ENCODE measurements at places on chromosomes 16 and 17.

- DNase-seq, result no peak
Measured at GRCh38 chr17:50426472-50426782, 409 bp downstream of the ACSF2 start.

DNA sequence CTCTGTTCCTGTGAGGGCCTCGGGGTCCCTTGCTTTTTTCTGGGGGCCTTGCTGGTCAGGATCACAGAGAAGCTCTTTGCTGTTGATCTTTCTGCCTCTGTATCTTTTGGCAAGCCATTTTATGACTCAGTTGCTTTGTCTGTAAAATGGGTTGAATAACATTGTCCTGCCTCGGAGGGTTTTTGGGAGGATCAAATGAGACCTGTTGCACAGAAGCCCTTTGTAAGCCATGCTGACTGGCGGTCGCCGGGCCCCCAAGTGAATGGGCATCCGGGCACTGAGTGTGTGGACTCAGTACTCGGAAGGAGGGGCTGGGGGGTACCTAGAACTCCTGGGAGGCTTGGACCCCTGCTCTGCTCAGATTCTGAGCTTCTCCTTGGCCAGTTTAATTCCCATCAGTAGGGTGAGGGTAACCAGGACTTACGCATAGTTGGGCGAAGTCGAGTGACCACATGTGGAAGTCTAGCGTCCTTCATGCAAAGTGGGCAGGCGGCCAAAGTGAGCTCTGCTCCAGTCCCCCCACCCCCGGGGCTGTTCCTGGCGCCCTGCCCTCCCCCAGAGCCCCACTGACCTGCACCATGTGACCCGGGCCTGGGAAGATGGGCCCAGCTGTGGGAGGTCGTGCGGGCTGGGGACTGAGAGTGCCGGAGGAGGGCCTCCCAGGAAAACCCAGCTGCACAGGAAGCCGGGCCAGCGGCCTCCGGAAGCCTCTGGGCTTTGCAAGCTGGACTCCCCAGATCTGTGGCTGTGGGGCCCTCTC is 284.0 kb downstream of the SEC14L1 start:
- DNase-seq, result no peak

GRCh38 chr17:1776857-1777256 is 15.0 kb downstream of the SERPINF1 start:
- DNase-seq, result no peak

DNA sequence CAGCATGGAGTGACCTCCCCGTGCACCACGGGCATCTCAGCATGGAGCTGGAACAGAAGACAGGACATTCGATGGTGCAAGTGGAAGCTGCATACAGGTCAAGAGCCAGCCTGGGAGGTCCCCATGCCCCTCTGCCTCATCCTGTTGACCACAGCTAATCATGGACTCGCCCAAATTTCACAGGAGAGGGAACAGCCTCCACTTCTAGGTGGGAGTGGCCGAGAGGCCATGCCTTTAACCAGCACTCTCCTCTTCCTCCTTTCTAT is 3.8 kb upstream of the SLC47A2 start:
- no peak for DNase-seq

GRCh38 chr17:61487161-61487988 is 35.2 kb downstream of the TBX4 start:
- DNase-seq, result no peak

GRCh38 chr17:40553694-40554534 is 11.4 kb downstream of the CCR7 start:
- DNase-seq, result no peak

DNA sequence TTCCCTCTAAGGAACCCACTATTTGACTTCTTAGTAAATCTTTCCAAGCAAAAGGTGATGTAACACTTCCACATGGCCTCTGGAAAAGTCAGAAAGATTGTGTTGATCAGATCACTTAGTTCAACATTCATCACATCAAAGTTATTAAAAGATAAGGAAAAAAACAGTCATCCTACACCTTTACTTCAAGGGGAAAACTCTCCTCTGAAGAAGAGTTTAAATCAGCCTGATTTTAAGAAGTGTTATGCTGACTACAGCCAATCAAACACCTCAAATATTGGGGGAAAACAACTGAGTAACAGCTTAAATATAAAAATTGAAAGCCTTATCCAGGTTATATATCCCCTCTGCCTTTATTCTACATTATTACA is 19.6 kb upstream of the COPRS start:
- DNase-seq, result no peak

GRCh38 chr17:54102246-54102645 is 279.5 kb downstream of the KIF2B start:
- no peak for DNase-seq

GRCh38 chr16:27235938-27236245 is 32.6 kb downstream of the KDM8 start:
- DNase-seq, result no peak

- no peak for DNase-seq
Measured at GRCh38 chr17:75755990-75756389, 9.0 kb downstream of the GALK1 start.

DNA sequence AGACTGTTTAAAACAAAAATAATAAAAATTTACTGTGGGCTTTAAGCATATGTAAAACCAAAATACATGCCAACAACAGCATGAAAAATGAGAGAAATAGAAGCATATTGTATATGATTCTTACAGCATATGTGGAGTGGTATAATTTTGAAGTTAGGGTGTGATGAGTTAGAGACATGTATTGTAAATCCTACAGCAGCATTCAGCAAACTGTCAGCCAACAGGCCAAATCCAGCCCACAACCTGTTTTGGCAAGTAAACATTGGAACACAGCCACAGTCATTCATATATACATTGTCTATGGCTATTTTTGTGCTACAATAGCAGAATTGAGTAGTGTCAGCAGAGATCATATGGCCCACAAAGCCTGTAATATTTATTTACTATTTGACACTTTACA is 42.3 kb downstream of the ZNF18 start:
- DNase-seq, result no peak

DNA sequence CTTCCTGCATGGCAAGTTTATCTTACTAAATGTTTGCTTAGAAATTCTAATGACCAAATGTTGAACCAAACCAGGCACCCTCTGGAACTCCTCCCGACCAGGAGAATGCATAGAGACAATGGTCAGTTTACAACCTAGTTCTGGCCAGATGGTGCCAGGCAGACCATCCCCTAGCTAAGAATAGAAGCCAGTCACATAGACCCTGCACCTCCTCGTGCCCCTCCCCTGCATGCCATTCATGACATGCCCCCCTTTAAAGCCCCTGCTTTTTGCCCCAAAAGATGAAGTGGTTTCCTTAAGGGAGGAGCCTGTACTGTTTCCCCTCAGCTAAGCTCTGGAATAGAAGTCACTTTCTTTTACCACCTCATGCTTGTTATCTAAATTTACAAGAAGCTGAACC is 6.6 kb upstream of the CPHXL start:
- DNase-seq, result no peak

- DNase-seq, result no peak
Measured at GRCh38 chr17:7712111-7712771, 5.3 kb upstream of the DNAH2 start.

- no peak for DNase-seq
Measured at GRCh38 chr17:16273499-16273898, 56.5 kb downstream of the PIGL start.

GRCh38 chr16:9906218-9906617 is 276.0 kb downstream of the GRIN2A start:
- no peak for DNase-seq

DNA sequence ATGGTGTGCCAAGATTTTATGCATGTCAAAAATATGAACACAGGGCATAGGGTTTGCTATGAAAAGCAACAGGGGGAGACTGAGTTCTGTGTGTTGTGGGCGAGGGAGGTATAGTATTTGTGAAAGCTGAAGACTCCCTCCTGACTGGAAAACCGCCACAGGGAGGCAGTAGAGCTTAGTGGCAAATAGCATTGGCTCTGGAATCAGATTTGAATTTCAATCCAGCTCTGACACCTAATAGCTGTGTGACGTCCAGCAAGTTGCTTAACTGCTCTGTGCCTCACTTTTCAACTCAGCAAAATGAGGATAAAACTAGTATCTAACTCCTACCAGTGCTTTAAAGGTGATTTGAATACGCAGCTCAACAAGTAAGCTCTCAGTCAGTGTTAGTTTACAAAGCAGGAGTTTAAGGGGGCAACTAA is 22.0 kb downstream of the KPNA2 start:
- peak; percentile 20 for DNase-seq

DNA sequence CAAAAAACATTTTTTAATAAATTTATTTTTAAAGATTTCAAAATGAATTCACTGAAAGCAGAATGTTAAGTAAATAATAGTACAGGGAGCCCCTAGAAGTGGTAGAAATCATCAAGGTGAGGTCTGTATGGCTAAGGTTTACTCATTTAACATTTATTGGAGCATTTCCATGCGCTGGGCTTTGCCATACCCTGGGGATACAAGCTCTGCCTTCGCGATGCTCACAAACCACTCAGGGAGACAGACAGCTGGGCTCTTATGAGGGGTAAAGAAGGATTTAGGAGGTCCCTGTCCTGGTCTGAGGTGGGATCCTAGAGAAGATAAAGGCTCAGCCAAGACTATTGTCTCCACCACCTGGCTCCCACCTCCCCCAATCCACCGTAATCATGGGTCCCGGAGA is 11.3 kb upstream of the LPCAT2 start:
- no peak for DNase-seq

DNA sequence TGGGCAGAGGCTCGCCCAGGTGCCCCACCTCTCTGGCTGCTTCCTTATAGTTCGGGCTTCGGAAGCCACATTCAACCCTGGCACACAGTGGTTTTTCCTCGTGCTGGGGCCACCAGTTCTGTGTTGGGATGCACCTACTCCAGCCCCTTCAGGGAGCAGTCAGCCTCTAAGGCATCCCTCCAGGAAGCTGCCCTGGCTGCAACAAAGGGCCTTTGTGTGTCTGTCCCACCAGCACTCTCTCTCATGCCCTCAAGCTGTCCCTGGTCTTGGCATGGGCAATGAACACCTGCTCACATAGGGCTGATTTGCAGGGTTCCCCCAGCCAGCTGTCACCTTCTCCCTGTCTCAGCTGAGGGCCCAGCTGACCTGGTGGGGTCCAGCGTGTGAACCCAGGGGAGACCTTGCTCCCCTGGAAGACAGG is 754 bp upstream of the NOXO1 start:
- no peak for DNase-seq

GRCh38 chr17:80569924-80570323 is 25.3 kb downstream of the RPTOR start:
- no peak for DNase-seq

GRCh38 chr17:80811181-80812105 is 180.2 kb upstream of the CHMP6 start:
- DNase-seq, result no peak

DNA sequence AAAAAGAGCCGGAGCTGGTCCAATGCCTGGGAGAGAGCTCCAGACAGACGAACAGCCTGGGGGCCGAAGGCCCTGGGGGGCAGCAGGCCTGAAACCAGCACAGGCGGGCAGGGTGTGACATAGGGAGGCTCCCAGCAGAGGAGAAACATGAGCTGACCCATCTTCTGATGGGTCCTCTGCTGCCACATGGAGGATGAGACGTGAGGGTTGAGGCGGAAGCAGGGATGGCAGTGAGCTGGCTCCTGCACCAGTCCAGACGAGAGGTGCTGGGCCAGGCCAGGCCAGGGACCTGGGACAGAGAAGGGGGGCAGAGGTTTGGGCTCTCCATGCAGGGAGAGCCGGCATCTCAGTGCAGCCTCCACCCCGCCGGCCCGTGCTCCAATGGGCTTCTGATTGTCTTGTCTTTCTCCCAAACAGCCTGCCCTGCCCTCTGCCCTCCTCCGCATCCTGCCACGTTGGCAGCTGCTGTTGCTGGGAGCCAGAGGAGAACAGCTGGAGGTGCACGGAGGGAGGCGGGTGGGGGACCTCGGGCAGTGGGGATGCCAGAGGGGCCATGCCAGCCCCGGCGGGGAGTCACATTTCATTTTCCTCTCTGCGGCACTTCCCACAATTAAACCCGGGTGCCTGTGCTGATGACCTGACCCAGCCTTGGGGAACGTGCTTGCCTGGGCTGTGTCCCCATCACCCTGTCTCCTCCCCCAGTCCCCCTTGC is 139.1 kb upstream of the GSE1 start:
- DNase-seq, result no peak

DNA sequence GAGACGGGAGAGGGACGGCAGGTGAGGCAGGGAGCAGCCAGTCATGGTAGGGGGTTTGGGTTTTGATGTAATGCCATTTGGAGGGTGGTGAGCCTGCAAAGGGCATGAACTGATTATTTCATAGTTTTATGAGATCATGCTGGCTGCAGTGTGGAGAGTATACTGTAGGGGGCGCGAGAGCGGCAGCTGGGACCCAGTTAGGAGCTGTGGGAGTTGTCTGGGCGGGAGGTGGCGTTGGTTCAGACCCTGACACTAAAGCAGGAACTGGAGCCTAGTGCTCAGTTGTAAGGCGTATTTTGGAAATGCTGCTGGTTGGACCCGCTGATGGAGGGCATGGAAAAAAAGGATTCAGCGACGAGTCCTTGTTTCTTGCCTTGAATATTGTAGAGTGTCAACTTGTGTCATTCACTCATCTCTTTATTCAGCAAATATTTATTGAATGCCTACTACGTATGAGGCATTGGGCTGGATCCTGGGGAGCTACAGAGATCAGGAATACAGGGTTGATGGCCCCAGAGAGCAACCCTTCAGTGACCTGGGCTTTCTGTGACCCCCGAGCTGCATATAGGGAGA is 23.7 kb upstream of the KDM8 start:
- peak; percentile 69 for DNase-seq

- no peak for DNase-seq
Measured at GRCh38 chr16:89498839-89499238, 8.5 kb upstream of the ANKRD11 start.

DNA sequence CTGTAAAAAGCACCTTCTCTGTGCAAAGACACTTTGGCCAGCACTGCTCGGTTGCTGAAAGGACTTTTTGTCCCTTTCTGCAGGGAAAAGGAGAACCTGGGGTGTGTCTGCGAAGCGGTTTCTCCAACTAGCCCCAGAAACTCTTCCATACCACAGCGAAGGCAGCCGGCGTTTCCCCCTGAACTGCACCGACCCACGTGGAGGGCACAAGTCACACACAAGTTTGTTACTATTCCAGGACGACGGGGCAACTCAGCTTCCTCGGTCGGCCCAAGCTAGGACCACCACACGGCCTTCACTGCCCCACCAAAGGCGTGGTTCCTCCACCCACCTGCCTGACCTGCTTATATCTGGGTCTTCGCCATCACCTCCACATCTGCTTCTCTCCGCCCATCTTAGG is 1.9 kb downstream of the RTN4RL1 start:
- no peak for DNase-seq

- no peak for DNase-seq
Measured at GRCh38 chr16:28497386-28497785, 2.9 kb downstream of the APOBR start.
